ENCODE measurements at places on chromosomes 12 and 14.

- DNase-seq = no peak
Measured at GRCh38 chr12:15011162-15011561, 38.3 kb downstream of the PDE6H start.

- peak; percentile 42 for DNase-seq
Measured at GRCh38 chr14:105473033-105473676, 1.5 kb upstream of the CRIP2 start.

GRCh38 chr12:20374795-20375194 is 6.5 kb downstream of the PDE3A start:
- no peak for DNase-seq

- DNase-seq = no peak
Measured at GRCh38 chr12:27163048-27163715, 80.8 kb upstream of the C12orf71 start.

- no peak for DNase-seq
Measured at GRCh38 chr12:132807295-132808092, 21.2 kb downstream of the GOLGA3 start.

- no peak for DNase-seq
Measured at GRCh38 chr12:107057071-107057834, 36.1 kb downstream of the CRY1 start.

GRCh38 chr14:59913187-59913586 is 6.8 kb upstream of the LRRC9 start:
- DNase-seq = no peak

GRCh38 chr14:58072288-58073071 is 79.5 kb downstream of the ARMH4 start:
- DNase-seq = peak; percentile 60

DNA sequence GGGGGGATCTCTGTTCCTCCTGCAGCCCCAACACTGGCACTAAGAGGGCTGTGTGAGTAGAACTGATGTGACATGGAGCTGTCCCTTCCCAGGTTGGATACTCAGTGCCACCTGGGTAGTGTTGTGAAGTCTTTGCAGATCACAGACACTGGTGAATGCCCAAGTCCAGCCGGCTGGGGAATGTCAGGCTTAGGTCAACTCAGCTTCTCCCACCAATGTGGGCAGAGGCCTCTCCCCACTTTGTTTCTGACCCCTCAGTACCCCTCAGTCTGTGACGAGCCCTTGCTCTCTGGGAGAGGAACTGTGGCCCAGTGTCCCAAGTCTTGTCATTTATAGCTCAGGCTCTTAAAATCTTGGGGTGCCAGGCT is 11.3 kb downstream of the SLC25A29 start:
- DNase-seq = no peak

DNA sequence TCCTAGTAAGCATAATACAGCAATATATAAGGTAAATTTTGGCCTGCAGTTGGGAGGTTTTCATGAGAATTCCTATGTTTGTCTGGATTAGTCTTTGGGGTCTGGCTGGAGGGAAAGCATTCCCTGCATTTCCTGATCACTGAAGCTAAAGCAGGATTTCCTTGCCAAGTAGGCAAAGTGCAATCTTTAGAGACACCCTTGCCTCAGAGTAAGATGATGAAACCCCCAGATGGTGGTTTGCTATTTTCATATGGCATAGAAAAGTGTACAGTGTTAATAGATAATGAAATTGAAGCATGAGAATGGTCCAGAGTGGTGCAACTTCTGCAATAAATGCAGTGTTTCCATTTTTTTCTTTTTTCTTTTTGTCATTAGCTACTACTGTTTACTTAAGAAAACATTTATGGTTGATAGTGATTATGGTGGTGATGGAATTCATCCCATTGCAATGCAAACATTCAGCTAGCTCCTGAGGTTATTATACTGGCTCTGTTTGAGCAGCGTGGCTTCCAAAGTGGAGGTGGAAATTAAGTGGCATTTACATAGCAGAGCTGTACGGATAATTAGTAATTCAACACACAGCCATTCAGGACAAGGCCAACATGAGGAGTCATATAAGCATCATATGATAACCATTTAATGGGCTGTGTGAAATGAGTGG is 276.3 kb downstream of the DUSP6 start:
- peak; percentile 31 for DNase-seq

DNA sequence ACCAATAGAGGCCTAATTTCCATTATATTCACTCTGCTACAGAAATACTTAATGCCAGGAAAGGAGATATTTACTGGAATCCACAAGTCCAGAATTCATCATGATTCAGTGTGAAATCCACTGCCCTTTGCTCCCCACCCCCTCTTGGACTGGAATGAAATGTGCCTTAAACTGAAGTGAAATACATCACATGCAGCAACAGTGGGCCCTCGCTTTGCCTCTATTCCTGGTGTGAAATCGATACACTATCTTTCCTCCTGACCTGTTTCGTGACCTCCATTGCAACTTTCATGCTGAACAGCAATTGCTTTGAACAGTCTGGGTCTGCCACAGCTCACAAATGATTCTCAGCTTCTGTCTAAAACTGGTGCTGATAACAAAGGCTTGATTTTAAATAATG is 100.6 kb downstream of the NPAS3 start:
- no peak for DNase-seq

DNA sequence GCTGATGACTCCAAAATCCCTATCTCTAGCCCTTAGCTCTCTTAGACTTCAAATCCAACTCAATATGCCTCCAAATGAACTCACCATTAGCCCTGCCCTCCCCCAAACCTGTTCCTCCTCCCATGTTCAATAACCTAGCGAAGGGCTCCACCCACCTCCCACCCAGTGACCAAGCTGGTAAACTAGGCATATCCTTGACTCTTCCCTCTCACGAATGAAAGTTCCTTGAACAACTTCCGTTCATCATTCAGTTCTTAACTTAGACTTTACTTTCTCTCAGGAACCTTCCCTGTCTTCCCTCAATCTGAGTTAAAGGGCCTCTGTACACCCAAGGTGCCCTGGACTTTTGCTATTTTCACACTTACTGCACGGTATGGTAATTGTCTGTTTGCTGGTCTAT is 1.9 kb upstream of the KLHDC1 start:
- DNase-seq = no peak

GRCh38 chr14:91996948-91997371 is 42.9 kb downstream of the TRIP11 start:
- peak; percentile 48 for DNase-seq

DNA sequence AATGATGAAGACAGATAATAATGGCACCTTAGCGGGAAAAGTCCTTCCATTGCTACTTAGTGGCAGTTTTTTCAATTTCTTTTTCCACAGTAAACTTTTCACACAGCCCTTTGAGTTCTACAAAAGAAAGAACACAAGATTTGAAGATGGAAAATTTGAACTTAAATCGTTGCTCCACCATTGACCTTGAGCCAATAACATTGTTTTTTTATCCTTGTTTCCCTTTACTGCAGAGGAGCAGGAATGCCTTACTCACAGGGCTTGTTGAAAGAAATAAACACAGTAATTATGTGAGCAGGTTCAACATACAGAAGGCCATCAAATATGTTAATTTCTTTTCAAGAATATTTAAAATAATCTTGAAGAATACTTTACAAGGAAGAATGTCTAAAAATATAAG is 181.5 kb upstream of the KRR1 start:
- DNase-seq = no peak

DNA sequence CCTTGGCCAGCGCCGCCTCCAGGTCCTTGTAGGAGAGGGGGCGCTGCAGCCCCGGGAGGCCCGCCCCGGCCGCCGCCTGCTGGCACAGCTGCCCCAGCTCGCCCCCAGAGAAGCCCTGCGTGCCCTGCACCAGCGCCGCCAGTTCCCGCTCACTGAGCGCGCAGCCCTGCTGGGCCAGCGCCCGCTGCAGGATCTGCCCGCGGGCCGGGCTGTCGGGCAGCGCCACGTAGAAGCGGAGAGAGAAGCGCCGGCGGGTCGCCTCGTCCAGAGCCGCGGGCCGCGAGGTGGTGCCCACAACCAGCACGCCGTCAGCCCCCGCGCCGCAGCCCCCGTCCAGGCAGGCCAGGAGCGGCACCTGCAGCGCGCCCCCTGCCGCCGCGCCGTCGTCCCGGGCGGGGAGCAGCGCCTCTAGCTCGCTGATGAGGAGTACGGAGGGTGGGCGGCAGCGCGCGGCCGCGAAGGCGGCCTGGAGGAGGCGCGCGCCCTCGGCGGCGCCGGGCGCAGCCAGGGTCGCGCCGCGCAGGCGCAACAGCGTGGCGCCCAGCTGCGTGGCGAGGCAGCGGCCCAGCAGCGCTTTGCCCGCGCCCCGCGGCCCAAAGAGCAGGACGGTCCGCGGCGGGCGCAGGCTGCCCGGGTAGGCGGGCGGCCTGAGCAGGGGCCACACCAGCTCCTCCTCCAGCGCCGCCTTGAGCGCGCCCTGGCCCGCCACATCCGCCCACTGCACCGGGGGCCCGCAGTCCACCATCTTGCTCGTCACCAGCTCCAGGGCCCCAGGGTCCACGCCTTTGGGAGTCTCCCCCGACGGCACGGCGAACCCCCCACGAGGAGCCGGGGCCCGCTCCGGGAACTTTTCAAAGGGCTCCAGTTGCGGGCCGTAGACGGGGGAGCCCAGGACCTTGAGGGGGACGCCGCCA is 27.7 kb downstream of the FIGNL2 start:
- DNase-seq = peak; percentile 78

GRCh38 chr14:64476438-64476837 is 11.1 kb downstream of the AKAP5 start:
- no peak for DNase-seq

- DNase-seq = no peak
Measured at GRCh38 chr14:68222154-68222553, 402.6 kb downstream of the RAD51B start.

- DNase-seq = peak; percentile 7
Measured at GRCh38 chr12:74818412-74818811, 280.8 kb downstream of the ATXN7L3B start.

DNA sequence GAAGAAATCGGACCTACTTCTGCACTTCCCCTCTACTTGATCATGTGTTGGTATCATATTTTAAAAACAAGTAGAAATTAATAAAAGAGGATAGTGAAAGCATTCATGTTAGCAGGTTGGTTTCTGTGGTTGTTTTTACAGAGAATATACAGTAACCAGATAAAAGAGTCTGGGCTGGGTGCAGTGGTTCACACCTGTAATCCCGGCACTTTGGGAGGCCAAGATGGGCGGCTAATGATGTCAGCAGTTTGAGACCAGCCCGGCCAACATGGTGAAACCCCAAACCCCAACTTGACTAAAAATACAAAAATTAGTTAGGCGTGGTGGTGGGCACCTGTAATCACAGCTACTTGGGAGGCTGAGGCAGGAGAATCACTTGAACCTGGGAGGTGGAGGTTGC is 55.9 kb downstream of the LRP6 start:
- no peak for DNase-seq

GRCh38 chr12:128290938-128291337 is 24.0 kb downstream of the TMEM132C start:
- DNase-seq = no peak

DNA sequence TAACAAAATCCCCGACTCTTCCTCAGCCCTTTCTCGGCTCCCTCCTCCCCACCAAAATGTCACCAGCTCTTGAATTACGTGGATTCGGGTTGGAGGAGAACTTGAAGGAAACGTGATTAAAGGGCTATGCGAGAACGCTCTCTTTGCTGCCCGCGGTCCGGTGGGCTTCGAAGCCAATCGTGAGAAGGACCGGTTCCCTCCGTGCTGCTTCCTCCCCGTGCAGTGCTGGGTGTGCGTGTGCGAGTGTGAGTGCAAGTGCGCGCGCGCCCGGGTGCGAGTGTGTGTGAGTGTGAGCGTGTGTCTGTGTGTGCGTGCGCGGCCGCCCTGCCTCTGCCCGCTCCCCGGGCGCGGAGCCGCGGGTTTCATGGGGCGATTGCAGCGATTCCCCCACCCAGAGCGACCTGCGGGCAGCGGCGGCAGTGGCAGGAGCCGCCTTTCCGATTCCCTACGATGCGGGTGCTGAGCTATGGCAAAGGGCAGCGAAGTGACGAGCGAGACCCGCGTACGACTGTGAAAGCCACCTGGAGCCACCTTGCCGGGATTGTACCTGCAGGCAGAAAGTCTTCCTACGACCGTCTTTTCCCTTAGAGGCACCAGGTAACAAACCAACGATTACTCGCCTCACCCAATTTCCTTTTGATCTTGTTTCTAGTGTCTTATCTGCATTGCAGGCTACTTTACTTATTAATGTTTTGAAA is 1.4 kb downstream of the LRFN5 start:
- peak; percentile 29 for DNase-seq

DNA sequence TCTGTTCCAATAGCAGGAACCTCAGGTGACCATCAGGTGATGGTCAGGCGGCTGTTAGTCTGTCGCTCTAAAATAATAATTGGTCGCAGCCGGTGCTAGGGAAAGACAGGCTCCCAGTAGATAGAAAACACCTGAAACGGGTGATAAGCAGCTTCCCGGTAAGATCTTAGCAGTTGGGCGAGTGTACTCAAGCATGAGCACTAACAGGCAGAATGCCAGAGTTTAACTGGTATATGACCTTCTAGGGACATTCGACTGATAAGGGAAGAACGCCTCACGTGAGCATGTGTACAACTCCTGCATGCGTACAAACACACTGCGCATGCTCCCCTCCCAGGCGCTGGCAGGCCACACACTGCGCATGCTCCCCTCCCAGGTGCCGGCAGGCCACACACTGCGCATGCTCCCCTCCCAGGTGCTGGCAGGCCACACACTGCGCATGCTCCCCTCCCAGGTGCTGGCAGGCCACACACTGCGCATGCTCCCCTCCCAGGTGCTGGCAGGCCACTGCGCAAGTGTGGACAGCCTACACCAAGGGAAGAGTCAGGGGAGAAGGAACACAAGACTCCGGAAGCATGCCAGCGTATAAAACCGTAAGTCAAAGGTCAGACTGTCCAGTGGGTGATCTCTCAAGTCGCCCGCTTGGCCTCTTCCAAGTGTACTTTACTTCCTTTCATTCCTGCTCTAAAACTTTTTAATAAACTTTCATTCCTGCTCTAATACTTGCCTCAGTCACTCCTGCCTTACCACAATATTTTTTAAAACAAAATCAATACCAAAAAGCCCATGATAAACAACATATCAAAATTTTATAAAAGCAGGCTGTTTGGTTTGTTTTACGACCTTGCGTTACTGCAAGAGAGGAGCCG is 24.5 kb downstream of the GPRC5D start:
- peak; percentile 88 for DNase-seq

DNA sequence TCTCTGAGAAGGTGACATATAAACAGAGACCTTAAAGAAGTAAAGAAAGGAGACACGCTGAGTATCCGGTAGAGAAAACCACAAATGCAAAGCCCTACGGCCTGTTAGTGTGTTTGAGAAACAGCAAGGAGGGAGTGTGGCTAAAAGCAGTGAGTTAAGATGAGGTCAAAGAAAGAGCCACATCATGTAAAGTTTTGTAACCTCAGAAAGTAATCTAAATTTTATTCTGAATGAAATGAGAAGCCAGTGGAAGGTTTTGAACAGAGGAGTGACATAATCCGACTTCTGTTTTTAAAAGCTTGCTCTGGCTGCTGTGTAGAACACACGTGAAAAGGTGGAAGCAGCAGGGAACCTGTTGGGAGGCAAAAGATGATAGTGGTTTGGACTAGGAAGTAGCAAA is 32.6 kb downstream of the PPP2R5E start:
- DNase-seq = no peak

DNA sequence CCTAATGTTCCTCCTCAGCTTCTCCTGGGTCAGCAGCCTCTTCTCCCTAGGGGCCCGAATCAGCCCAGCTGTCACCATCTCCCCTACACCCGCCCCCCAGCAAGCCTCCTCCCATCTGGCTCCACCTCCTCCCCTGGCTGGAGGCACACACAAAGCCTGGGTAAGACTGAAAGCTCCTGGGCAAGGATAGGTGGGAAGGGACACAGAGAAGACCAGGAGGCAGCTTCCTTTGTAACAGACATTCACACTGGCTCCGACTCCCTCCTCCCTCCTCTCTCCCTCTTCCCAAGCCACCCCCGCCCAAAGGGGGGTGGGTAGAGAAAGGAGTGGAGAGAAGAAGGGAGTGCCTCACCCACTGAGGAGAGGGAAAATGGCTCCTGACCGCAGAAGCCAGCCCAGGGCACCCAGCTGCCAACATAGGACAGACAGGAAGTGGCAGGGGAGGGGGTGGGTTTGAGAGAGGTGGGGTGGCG is 4.0 kb downstream of the CHD4 start:
- peak; percentile 52 for DNase-seq

Data from NCI-H2081 (cell line).